ENCODE measurements at places on chromosomes 4 and X.

GRCh38 chr4:2154215-2154740 is 87.6 kb downstream of the HAUS3 start:
- DNase-seq: no peak

DNA sequence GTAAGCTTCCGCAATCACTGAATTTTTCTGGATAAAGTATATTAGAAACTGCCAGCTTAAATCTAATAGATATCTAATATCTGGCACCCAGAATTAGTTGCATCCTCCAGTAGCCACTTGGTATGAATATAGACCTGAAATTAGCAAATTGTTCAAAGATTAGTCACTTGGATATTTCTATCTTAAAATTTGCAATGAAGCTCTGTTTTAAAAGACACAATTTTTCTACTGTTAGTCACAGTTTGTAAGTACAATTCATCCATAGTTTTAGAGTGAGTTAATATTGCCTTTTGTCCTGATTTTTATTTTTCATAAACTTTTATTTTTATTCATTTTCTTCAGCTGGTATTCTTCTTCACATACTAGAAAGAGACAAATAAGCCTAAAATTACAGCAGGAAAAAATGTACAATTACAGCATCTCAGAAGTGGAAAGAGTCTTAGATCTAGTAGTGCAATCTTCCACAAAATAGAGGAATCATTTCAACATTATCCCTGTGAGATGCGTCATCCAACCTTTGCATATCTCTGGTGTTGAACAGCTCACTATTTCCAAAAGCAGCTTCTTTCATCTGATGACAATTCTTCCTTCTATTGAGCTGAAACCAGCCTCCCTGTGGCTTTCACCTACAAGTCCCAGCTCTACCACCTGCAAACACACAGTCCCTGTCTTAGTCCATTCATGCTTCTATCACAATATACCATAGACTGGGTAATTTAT is 190.0 kb upstream of the AR start:
- no peak for DNase-seq

DNA sequence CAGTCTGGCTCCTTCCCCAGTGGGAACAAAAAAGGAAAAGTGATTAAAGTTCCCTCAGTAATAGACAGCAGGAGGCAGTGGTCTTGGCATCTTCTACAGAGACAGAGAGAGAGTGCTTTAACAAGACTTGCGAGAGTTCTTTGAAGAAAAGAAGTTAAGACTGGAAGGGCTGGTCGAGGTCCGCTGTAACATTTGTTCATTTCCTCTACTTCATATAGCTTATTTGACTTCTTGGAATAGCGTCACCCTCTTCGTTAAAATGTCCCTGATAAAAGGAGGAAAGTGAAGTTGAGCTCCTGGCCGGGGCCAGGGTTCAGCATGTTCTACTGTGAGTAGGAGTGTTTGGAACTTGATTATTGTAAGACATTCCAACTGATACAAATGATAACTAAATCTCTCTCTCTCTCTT is 179.8 kb downstream of the SLIT2 start:
- DNase-seq: no peak

- DNase-seq: no peak
Observed at GRCh38 chr4:5024673-5025072, 5.4 kb upstream of the CYTL1 start.

GRCh38 chrX:54357414-54358377 is at the start of gene WNK3:
TSS of gene WNK3 (minus strand) at chrX:54358046.
- DNase-seq: no peak

- DNase-seq: no peak
Observed at GRCh38 chr4:113179996-113180395, 130.5 kb downstream of the ANK2 start.

- DNase-seq: no peak
Observed at GRCh38 chr4:136784326-136784725, 748.0 kb downstream of the PCDH18 start.

DNA sequence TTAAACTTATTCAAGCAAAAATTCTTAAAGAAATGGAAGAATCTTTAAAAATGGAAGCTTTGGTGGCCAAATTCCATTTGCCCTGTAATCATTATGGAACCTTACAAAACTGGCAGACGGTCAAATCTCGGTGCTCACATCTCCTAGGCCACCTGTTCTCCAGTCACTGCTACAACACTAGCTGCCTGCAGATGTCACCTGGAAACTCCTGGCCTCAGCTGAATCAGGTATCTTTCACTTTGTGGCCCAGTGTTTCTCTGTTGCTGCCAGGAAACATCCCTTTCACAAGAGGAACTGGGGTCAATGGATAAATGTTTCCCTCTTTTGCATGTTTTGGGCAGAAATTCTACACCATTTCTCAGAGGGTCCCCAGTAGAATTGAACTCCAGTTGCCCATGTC is 4.2 kb upstream of the CXCL3 start:
- DNase-seq: no peak

DNA sequence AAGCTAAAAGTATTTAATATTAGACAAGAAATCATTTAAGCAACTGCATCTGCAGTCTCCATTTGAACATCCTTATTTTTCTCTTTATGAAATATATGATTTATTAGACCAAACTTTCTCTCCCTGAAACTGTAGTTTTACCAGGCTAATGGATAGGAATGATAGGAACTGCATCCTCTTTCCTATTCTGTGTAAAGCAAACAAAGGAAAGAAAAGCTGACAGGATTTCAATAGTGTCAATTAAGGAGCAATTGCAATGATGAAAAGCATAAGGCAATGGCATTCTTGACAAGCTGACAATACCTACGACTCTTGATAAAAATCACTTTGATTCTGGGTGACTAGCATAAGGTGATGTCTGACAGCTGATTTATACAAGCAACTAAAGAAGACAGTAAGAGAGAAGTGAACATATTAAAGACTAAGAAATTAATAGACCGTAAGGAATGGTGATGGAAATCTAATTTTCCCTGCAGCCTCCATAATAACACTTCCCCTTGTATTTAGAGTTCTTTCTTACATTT is 502.5 kb downstream of the TECRL start:
- no peak for DNase-seq

DNA sequence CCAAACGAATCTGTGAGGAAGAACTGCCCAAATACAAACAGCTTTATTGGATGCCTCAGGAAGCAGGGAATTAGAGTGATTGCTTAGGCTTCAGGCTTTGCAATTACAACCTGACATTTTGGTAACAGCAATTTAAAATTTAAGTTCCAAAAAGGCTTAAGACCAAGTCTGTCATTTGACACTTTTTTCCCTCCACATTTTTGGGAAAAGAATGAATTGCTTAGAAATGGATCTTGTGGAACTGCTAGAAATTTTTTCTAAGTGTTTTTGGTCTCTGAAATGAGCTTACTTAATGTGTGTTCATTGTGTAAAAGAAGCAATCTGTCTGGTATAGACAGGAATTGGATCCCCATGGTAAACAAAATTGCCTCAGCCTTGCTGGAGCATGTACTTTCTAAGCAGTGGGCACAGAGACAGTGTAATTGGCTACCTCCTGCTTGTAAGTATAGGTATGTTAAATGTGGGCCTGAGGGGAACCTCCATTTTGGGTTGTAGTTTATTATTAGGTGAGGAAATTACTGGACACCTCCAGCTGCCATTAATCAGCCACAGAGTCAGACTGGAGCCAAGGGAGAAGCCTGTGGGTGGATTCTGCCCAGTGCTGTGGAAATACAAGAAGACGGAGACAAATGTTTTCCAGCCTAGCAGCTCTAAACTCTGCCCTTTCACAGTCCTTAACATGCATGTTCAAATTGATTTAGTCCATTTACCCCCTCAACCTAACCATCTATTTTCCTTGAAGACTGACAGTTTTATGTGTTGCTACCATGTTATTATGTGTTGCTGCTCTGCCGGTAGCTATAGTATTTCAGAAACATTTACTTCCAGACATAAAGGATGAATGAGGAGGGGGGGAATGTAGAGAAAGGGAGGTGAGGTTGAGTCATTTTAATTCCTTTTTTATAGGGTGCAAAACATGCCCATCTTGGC is 473.0 kb downstream of the SPRY1 start:
- no peak for DNase-seq

DNA sequence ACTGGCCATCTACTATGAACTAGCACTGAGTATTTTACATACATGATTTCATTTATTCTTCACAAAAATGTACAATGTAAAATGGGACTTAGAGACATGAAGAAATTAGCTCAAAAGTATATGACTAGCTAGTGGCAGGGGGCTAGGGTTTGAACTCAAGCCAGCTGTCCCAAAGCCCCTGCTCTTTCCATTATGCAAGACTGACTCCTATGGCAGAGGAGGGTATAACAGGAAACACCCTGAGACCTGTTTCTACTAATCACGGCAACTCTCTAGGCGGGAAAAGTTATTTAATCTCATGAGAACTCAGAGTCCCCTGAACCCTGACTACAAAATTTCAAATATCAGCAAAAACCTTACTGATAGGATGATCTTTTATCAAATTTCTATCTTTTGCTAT is 150.6 kb downstream of the PRDM5 start:
- no peak for DNase-seq

GRCh38 chrX:16702700-16703599 is 9.5 kb downstream of the CTPS2 start:
- DNase-seq: no peak

GRCh38 chr4:36509845-36510244 is 228.4 kb downstream of the DTHD1 start:
- no peak for DNase-seq

DNA sequence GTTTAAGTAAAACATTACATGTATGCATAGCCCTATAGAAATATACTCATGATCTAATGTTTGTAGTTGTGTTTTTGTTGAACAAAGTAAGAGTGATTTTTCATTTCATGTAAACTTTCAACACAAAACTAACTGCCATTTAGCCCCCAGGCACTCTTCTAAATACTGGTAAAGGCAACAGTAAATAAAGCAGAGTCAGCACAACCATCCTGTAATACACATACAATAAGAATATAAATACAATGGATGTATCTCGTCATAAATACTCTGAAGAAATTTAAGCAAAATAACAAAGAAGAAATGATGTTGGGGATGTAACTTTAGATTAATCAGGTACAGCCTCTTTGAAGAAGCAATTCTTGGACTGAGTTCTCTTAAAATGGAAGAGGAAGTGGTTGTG is 821.2 kb downstream of the ARAP2 start:
- no peak for DNase-seq

- DNase-seq: no peak
Observed at GRCh38 chrX:140141444-140142029, 176.2 kb upstream of the CXorf66 start.

- DNase-seq: no peak
Observed at GRCh38 chr4:171621646-171622045, 191.6 kb upstream of the GALNTL6 start.

DNA sequence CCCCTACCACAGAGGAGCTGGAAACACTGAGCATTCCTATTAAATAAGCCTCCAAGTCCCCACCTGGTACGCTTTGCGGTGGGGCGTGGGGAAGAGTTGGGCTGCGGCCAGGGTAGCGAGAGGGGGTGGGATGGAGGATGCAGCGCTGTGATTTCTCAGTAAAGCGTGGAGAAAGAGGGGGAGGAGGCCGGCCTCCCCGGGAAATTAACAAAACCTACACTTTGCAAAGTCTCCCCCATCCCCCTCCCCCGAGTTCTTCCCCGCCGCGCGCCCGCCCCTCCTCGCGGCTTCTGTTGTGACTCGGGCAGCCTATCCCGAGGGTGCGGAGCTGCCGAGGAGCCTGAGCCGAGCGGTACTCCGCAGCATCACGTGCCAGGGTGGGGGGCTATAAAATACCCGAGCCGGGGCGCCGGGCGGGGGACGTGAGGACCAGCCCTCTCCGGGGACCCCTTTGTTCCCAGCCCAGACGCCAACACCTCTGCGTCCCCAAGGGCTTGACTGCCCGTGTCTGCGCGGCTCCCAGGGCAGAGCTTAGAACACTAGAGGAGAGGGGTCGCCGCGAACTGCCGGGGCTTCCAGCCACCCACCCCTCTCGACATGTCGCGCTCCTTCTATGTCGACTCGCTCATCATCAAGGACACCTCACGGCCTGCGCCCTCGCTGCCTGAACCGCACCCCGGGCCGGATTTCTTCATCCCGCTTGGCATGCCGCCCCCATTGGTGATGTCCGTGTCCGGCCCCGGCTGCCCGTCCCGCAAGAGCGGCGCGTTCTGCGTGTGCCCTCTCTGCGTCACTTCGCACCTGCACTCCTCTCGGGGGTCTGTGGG is at the start of gene GSX2:
TSS of gene GSX2 (plus strand) at position 416 of the 827 bp plus-strand sequence. CDS start at position 598, 182 bp downstream.
- DNase-seq: no peak

- DNase-seq: no peak
Observed at GRCh38 chr4:122086338-122087065, 65.6 kb upstream of the BLTP1 start.

- no peak for DNase-seq
Observed at GRCh38 chr4:142043509-142043908, 407.1 kb downstream of the IL15 start.

DNA sequence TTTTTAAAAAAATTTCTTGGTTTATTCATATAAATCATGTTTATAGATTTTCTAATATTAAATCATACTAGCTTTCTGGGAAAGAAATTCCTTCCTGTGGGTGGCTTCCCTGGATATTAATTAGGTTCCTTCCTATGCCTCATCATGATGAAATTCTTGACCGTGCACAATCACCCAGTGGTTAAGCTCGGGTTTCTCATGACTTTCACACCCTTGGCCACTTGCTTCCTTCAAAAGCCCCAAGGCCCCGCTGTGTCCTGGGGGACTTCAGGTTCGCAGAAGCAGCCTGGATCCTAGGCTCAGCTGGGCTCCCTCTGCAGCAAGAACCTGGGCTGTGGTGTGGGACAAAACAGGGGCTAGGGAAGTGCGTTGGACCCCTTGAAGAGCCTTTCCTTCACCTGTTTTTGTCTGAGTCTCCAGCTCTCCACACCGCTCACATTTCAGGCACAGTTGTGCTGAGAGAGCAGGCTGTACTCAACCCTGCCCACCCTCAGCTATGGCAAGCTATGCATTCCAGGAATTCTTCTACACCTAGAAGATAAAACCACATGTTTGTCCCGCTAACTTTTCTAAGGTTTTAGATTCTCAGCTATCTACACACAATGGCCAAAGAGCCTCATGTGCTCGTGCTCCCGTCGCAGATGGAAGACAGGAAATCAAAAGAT is 48.9 kb upstream of the TMSB15B start:
- DNase-seq: no peak

DNA sequence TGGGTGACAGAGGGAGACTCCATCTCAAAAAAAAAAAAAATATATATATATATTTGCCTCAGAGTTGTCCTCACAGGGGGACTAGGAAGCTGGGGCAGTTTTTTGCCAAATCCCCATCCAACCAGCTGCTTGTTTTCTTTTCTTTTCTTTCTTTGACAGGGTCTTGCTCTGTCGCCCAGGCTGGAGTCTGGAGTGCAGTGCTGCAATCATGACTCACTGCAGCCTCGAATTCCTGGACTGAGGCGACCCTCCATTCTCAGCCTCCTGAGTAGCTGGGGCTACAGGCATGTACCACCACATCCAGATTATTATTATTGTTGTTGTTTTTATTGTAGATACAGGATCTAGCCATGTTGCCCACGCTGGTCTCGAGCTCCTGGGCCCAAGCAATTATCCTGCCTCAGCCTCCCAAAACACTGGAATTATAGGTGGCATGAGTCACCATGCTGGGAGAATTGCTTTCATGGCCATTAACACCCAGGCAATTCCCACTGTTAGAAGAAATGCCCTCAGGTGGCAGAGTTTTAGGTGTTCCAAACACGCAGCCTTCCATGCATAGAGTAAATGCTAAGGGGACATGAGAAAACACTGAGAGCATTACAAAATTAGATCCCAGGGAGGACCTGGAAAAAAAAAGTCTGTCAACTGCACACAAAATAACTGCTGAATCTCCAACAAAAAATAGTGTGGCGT is 98.0 kb downstream of the ARHGAP6 start:
- no peak for DNase-seq

Measured in stimulated activated CD8-positive, alpha-beta memory T cell treated with anti-CD3 and anti-CD28 coated beads, Interleukin-4, amount 100 ng/mL, for 1 hour (primary cell).